ENCODE measurements at places on chromosomes 2 and 18. TPM values are rescaled to one million over a fixed set of nuclear protein-coding genes. Genes with fewer than 3 reads are reported as not detected.

The SPATA3 gene
- not detected for total RNA-seq

The ANKRD62 gene
- total RNA-seq = 0.16 TPM

The ENOSF1 gene
- 2.7 TPM for total RNA-seq

The KCNG2 gene
- total RNA-seq = 0.31 TPM

The RNU2-63P gene
- not detected for total RNA-seq

The MAPK4 gene
- total RNA-seq = 30.3 TPM

The SLC9A2 gene
- 2.0 TPM for total RNA-seq

The SCTR gene
- total RNA-seq = 0.62 TPM

The LIMS3 gene
- total RNA-seq = 2.3 TPM

The DCC gene
- total RNA-seq = 13.6 TPM

Measured in occipital lobe (tissue), 3 donors.